ENCODE measurements at places on chromosomes 12 and 14. TPM values are rescaled to one million over a fixed set of nuclear protein-coding genes. Genes with fewer than 3 reads are reported as not detected.

The RPGRIP1 gene
- total RNA-seq = 0.23 TPM

The PRKD1 gene
- 2.6 TPM for total RNA-seq

The MGP gene
- total RNA-seq = not detected

The ST8SIA1 gene
- not detected for total RNA-seq

The ABCD2 gene
- total RNA-seq = not detected

The CD69 gene
- not detected for total RNA-seq

The AVPR1A gene
- total RNA-seq = not detected

The GSC gene
- total RNA-seq = 0.55 TPM

The RAPGEF3 gene
- 0.72 TPM for total RNA-seq

The COCH gene
- total RNA-seq = 24.8 TPM

The C12orf50 gene
- not detected for total RNA-seq

The REP15 gene
- total RNA-seq = 0.12 TPM

The KCNH3 gene
- 2.7 TPM for total RNA-seq

The FGF6 gene
- total RNA-seq = not detected

The ZBTB42 gene
- 3.6 TPM for total RNA-seq

The ADCY4 gene
- total RNA-seq = not detected

The KLRC2 gene
- total RNA-seq = 2.1 TPM

The GUCY2C gene
- not detected for total RNA-seq

The NGDN gene
- total RNA-seq = 74.4 TPM

The FICD gene
- total RNA-seq = 2.6 TPM

The ACSM4 gene
- total RNA-seq = not detected

The TMBIM4 gene
- total RNA-seq = 24.7 TPM

The CRADD gene
- total RNA-seq = 10.7 TPM

The RNASE2 gene
- not detected for total RNA-seq

The LUM gene
- 0.21 TPM for total RNA-seq

The ZBTB39 gene
- total RNA-seq = 5.9 TPM

The ADAM21 gene
- 0.07 TPM for total RNA-seq

The PLXNC1 gene
- total RNA-seq = 0.07 TPM

The OTUB2 gene
- 4.4 TPM for total RNA-seq

The NPAS3 gene
- total RNA-seq = not detected

The ALKBH1 gene
- total RNA-seq = 17.0 TPM

The SIRT4 gene
- 0.80 TPM for total RNA-seq

The ART4 gene
- not detected for total RNA-seq
